Osteocyte (in vitro differentiated cells): ENCODE measurements at places on chromosomes 7 and 10. TPM values are rescaled to one million over a fixed set of nuclear protein-coding genes. Genes with fewer than 3 reads are reported as not detected.
A peak's percentile ranks its signal among the peaks of the same experiment; 100 is the strongest.

DNA sequence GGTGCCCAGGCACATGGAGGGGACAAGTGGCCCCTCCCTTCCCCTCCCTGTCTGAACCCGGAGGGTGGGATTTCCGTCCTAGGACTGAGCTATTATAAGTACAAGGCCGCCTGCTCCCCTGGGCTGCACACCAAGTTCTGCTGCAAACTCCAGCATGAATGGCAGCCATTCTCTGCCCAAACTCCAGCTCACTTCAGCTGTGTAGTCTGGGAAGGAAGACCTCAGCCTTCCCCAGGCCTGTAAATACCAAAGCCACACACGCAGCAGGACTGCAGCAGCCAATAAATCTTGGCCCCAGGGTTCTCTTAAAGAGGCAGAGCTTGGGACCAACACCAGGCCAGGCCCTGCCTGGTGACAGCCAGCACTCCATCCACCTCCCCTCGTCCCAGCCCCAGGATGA, 291.3 kb upstream of the ZMIZ1 start:
- no peak for DNase-seq

GRCh38 chr7:150988230-150989226, 2.3 kb upstream of the NOS3 start:
- DNase-seq, result no peak

- DNase-seq, result no peak
These were observed 67.8 kb downstream of the ABCC2 start for GRCh38 chr10:99850021-99850766.

DNA sequence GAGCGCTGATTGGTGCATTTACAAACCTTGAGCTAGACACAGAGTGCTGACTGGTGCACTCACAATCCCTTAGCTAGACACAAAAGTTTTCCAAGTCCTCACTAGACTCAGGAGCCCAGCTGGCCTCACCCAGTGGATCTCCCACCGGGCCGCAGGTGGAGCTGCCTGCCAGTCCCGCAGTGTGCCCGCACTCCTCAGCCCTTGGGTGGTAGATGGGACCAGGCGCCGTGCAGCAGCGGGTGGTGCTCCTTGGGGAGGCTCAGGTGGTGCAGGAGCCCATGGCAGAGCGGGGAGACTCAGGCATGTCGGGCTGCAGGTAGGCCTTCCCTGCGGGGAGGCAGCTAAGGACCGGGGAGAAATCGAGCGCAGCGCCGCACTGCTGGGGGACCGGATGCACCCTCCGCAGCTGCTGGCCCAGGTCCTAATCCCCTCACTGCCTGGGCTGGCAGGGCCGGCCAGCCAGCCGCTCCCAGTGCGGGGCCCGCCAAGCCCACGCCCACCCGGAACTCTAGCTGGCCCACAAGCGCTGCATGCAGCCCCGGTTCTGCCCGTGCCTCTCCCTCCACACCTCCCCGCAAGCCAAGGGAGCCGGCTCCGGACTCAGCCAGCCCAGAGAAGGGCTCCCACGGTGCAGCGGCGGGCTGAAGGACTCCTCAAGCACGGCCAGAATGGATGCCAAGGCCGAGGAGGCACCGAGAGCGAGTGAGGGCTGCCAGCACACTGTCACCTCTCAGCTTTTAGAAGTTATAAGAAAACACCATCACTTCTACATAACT, 128.9 kb downstream of the ZNF438 start:
- no peak for DNase-seq

GRCh38 chr10:103265717-103266329, 11.1 kb upstream of the INA start:
- peak; percentile 87 for DNase-seq

DNA sequence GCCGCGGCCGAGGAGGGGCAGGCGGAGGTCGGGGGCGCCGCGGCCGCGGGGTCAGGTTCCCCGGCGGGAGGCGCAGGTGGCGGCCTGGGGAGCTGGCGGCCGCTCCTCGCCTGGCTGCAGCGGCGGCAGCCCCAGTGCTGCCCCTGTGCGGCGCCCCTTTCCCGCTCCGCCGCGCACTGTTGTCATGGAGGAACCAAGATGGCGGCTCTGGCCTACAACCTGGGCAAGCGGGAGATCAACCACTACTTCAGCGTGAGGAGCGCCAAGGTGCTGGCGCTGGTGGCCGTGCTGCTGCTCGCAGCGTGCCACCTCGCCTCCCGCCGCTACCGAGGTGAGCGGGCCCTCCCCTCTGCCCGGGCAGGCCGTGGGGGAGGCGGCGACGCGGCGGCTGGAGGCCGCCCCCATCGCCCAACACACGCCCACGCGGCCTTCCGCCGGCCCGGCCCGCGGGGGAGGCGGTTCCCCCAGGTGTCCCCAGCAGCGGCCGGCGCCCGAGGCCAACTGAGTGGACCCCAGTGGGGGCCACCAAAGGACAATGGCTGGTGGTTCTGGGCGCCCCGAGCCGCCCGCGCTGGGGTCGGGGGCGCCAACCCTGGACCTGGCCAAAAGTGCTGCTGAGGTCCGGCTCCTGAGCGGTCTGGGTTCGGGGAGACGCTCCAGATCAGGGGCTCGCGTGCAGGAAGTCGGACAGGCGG, 425 bp downstream of the CASD1 start:
- DNase-seq, result peak; percentile 87

DNA sequence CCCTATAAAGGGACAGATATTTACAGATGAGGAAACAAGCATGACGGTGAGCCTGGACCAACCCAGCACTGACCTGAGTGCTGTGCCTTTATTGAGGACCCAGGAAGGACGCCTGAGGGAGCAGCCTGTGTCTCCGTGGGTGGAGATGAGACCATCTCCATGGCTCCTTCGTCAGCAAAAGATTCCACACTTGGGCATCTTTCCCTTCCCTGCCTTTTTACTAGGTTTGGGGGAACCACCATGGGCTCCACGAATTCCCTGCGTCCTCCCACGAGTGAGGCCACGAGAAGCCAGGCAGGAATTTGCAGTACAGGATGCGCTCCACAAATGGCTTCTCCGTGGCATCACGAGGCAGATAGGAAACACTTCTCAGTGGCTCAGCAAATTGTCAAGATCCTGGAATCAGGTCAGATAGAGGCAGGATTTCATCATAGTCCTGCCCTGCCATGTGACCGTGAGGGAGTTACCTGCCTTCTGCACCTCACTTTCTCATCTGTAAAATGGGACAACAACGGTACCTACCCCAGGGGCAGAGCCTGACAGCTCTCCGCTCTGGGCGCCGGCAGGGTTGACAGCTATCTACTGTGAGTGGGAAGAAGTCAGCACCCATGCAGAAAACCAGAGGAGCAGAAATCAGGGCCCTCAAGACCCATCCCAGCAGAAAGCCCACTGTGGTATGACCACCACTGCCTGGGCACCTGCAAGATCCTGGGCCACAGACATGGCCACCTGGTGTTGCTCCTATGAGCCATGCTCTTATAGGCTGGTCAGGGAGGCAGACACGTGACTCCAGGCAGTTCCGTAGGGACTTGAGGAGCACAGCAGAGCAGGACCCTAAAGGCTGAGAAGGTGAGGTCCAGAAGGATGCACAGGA, 80.1 kb downstream of the GRID1 start:
- peak; percentile 77 for DNase-seq

DNA sequence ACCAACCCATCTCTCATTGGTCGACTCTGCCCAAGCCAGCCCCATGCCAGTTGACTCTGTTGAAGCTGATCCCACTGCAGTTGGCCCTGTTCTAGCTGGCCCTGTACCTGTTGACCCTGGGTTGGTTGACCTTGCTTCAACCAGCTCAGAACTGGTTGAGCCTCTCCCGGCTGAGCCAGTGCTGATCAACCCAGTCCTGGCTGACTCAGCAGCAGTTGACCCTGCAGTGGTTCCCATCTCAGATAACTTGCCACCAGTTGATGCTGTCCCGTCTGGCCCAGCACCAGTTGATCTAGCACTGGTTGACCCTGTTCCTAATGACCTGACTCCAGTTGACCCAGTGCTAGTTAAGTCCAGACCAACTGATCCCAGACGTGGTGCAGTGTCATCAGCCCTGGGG, 7.4 kb downstream of the PPRC1 start:
- DNase-seq, result no peak

- DNase-seq, result no peak
These were observed 10.2 kb upstream of the ADO start for GRCh38 chr10:62794306-62794705.

GRCh38 chr7:130887182-130887956, 153.4 kb upstream of the KLF14 start:
- DNase-seq, result no peak

DNA sequence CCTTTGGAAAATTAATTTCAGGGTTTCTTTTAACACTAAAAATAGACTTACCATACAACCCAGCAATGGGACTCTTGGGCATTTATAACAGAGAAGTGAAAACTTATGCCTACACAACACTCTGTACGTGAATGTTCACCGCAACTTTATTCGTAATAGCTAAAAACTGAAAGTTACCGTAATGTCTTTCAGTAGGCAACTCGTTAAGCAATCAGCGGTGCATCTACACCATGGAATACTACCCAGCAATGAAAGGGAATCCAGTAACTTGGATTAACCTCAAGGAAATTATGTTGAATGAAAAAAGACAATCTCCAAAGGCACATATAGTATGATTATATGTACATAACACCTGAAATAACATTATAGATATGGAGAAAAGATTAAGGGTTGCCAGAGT, 16.2 kb downstream of the CCDC3 start:
- no peak for DNase-seq

DNA sequence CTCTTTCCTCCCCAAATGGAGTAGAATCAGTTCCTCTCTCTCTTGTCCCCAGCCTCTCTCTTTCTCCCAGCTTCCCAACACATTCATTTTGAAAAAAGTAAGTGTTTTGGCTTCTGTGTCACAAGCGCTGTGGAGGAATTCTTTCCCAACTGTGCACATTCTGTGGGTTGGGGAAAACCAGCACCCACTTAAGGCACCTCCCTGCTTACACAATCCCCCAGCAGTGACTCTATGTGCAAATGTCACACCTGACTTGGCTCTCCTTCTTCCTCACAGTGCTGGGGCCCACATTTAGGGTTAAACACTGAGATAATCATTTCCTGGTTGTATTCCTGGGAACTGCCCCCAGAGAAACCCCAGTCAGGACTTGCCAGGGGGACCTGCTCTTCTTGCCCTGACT, 358.1 kb upstream of the ZNF32 start:
- no peak for DNase-seq

DNA sequence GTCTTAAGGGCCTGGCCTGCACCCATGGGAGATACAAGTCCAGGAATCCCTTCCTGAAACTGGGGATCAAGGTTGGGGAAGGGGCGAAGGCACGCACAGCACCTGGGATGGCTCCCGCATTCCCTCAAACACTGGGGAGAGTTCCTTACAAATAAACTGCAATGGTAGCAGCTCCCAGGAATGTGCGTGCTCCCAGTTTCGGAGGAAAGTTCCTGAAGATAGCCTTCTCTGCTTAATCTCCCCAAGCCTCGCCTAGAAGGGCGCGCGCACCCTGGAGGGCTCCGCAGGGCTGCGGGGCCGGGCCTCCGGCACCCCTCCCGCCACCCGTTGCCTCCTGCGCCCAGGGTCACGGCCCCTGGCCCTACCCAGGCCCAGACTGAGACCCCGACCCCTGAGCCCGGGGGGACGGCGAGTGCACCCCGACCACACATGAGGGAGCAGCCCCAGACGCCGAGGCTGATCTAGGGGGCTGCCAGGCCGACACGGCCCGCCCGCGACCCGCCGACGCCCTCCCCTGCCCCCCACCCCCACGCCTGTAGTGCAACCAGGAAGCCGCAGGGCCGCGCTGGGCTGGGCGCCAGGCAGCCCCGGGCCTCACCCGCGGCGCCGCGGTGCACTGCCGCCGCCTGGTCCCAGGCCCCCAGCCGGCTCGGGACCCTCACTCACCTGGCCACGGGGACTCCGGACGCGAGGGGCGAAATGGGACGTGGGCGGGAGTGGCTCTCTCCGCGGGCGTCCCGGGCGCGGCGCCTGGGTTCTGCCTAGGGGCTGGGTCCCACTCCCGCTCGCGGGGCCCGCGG, 460 bp downstream of the ANXA11 start:
- DNase-seq, result no peak

- DNase-seq, result no peak
These were observed 42.5 kb upstream of the LCOR start for GRCh38 chr10:96789571-96790108.

- no peak for DNase-seq
These were observed 107.7 kb upstream of the PCLO start for GRCh38 chr7:83270407-83270806.

DNA sequence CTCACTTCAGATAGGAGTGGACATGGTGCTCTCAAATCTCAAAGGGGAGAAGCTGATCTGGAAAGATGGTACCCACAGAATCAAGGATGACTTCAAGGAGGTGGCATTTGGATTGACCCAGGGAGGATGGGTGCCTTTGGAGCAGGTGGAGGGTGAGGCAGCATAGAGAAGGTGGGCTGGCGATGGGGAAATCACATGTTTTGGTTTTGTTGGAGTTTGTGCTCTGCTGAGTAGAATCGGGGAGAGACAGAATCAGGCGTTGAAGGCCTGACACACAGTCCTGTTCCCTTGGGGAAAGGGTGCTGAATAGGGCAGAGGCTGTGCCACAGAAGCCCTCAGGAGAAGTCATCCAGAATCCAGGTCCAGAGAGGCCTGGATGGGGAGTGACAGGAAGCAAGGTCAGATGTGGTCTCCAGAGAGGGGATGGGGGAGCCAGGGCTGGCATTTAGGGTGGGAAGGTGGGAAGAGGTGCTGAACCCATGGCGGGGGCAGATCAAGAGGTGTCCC, 291.1 kb downstream of the GLRX3 start:
- no peak for DNase-seq

DNA sequence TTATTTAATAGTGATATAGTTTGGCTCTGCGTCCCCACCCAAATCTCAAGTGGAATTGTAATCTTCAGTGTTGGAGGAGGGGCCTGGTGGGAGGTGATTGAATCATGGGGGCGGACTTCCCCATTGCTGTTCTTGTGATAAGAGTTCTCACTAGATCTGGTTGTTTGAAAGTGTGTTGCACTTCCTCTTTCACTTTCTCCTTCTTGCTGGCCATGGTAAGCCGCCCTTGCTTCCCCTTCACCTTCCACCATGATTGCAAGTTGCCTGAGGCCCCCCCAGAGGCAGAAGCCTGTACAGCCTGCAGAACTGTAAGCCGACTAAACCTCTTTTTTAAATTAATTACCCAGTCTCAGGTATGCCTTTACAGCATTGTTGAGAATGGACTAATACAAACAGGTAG, 101.4 kb downstream of the MTPAP start:
- no peak for DNase-seq

DNA sequence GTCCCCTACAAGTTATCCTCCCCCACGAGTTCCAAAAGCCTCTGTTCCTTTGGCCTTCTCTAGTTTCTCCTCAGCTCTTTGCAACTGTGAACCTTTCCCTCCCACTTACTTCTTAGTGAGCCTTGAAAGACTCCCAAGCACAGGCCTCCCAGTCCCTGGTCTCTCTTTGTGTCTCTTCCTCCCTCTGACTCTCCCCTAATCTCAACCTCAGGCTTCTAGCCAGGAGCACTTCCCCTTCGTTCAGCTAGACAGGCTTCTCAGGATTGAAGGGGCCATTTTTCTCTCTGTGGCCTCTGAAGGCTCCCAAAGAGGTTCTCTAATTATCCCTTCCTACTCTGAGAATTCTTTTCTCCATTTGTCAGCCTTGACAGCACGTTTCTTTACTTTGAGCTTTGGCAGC, 50.2 kb upstream of the PHYHIPL start:
- DNase-seq, result no peak

Gene LIPF
- total RNA-seq, result not detected in 2 replicates

Gene DPYSL4
- 33.8 and 34.7 TPM in 2 replicates for total RNA-seq

Gene HMX3
- not detected in 2 replicates for total RNA-seq

Gene PNLIPRP1
- not detected in 2 replicates for total RNA-seq

Gene CPA2
- not detected in 2 replicates for total RNA-seq

Gene CYP3A4
- total RNA-seq, result not detected in 2 replicates

Gene GSTO2
- total RNA-seq, result 0.31 and 0.54 TPM in 2 replicates

Gene GIMAP4
- not detected in 2 replicates for total RNA-seq

Gene DPP6
- total RNA-seq, result not detected in 2 replicates

Gene EVX1
- not detected in 2 replicates for total RNA-seq

Gene CLCN1
- not detected in 2 replicates for total RNA-seq

Gene CRPPA
- 2.6 and 3.3 TPM in 2 replicates for total RNA-seq

Gene NYAP1
- 0.89 and 0.99 TPM in 2 replicates for total RNA-seq

Gene GNGT1
- not detected in 2 replicates for total RNA-seq

Gene CACNB2
- total RNA-seq, result 0.43 TPM in 1 of 2 replicates, not detected in the other
